ENCODE measurements at places on chromosomes 2 and 18.

DNA sequence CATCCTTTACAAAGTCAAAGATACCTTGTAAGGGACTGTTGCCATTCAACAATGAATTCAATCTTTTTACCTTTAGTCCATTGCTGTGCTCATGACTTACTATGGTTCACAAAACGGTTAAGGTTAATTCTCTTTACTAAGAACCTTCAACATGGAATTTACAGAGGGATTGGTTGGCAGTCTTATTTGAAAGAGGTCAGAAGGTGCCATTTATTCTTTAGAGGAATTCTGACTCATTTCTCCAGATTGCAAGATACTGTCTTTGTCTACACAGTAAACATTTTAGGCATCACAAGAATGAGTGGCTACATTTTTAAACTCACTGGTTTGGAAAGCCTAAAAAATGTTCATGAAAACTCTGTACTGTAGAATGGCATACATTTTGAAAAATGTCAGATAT, 17.4 kb downstream of the KCNH7 start:
- DNase-seq: no peak

- peak; percentile 4 for DNase-seq
Observed at GRCh38 chr2:61549546-61549945, 11.4 kb upstream of the XPO1 start.

GRCh38 chr2:233404222-233404621, 49.9 kb downstream of the DGKD start:
- no peak for DNase-seq

DNA sequence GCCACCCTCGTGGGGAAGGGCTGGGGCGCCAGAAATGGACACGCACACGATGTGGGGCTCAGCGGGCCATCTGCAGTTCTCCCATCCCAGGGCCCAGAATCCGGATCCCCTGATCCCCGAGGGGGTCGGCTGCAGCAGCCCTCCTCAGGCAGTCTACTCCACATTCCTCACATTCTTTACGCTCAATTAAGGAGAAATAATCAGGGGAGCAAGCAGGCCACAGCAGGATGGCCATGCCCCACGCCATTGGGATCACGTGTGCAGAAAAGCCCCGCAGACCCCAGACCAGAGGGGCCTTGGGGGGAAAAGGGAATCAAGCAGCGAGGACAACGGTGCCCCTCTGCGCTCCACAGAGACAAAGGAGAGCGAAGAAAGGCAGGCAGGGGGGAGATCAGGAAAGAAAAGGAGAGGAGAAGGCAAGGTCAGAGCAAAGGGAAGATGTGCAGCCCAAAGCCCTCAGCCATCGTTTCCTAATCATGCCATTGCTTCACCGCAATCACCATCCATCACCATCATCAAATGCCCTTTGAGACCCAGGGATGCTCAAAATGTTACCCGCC, 17.5 kb upstream of the PKDCC start:
- DNase-seq: peak; percentile 90

DNA sequence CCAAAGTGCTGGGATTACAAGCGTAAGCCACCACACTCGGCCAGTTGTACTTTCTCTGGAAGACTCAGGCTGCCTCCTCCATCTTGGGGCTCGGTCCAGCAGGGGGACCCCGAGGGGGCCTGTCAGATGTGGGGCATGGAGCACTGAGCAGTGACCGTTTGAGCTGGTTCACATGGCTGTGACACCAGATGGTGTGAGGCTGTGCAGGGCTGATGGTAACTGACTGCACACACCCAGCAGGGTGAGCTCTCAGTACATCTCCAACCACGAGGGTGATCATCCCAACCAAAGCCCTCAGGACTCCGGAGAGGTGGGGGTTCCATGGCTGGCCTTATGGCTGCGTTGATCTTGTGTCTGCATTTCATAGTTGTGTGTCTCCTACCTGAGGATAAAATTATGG, 63.4 kb downstream of the FAM168B start:
- DNase-seq: no peak

GRCh38 chr2:160394153-160394552, 99.5 kb downstream of the RBMS1 start:
- DNase-seq: no peak

DNA sequence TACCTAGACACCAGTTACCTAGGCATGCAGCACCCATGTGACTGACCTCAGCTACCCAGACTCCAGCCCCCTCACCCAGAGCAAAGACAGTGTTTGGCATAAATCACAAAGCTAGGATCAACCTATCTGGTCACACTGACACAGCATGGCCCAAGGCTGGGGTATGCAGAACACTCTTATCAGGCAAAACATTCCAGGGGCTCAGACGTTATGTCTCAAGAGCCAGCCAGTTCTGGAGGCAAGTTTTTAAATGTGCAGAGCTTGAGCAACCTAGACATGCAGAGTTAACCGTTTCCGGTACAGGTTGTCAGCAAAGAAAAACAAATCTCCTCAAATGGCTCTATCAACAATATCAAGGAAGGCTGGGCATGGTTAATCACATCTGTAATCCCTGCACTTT, 92.8 kb downstream of the AP1S3 start:
- DNase-seq: no peak

GRCh38 chr18:13500227-13500865, 226.0 kb downstream of the FAM210A start:
- DNase-seq: peak; percentile 64

- DNase-seq: no peak
Observed at GRCh38 chr2:237576974-237577373, 10.6 kb downstream of the PRLH start.

DNA sequence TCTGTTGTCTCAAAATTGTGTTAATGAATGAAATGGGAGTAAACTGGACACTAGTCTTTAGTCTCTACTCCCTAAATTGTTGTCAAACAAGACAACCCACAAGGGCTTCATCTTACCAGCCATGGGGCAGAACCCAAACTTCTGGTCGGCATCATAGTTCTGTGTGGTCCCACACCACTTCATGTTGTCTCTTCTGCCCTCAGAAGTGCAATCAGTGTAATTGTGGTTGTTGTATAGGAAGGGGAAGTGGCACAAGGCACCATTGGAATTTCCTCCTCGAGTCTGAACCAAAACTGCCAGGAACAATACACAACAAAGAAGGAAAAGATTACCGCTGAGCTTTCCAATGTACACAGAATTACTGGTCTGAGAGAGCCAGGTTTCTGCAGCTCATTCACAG, 12.6 kb downstream of the FN1 start:
- no peak for DNase-seq

- DNase-seq: no peak
Observed at GRCh38 chr2:235070063-235070706, 118.4 kb downstream of the SH3BP4 start.

GRCh38 chr18:4677006-4677405, 221.9 kb upstream of the DLGAP1 start:
- DNase-seq: no peak

- DNase-seq: peak; percentile 65
Observed at GRCh38 chr2:45263147-45263546, 253.9 kb upstream of the SIX2 start.

- no peak for DNase-seq
Observed at GRCh38 chr2:215775106-215775505, 238.2 kb downstream of the MREG start.

DNA sequence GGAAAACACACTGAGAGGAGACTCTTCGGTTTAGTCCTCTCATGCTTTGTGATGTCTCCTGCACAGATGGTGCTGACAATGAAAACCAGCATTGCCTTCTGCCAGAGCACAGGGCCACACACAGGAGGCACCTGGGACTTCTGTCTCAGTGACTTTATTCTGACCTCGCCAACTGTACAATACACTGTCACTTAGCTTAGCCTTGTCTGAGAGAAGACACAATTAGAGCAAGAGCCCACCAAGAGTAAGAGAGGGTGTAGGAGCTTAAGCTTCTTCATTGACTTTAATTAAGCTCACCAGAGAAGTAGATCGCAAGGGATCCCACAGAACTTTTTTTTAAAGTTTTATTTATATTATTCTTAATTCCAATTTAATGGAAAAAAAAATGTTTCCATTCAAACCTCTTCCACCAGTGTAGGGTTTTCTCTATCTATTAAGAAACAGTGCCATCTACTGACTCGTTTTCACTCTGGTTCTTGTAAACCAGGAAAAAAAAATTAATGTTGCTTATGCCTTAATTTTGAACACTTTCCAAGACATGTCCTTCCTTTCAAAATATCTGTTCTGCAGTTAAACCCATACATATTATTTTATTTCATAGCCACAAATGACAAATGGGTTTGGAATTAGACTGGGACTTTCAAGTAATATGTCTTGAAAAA, 42.4 kb upstream of the DDX18 start:
- DNase-seq: peak; percentile 70

DNA sequence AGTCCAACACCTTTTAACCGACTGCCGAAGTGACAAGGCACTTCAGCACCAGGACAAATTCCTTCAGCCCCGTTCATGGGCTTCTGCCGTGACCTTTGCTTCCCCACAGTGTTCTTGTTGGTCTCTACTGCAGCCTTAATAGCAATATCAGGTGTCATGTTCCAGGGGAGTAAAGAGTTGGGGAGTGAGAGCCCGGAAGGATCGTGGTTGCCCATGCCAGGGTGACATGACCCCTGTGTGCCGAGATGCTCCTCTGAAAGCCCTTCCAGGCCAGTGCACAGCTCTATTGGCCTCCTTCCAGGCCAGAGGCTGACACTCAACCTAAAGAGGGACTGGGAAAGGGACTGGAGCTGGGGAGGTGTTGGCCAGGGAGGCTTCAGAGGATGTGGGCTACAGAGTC, 279.2 kb downstream of the CYRIA start:
- DNase-seq: peak; percentile 27

DNA sequence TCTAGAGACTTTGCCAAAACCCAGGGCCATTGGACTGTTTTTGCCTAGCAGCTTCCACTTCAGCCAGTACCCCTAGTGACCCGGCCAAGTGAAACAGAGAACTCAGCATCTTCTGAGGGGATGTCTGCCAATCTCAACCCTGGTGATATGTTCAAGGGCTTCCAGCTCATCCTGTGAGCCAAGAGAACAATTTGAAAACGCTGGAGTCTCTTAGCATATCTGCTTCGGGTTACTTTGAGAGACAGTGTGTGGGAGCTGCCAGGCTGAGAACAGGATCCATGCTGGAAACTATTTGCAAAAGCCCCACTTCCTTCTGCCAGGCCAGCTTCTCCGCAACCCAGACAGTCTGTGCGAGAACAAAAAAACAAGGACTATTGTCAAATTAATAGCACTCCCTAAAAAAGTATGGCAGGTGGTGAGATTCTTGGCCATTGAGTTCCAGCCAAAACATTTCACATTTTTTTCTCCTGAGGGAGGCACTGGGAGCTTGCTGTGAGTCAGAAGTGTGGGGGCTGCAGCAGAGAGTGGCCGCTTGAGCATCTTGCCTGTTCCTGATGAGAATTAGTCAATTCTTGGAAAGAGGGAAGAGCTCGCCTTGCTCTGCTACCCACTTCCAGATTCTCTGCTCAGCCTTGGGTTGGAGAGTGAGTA, 395.6 kb upstream of the TRIB2 start:
- DNase-seq: no peak

DNA sequence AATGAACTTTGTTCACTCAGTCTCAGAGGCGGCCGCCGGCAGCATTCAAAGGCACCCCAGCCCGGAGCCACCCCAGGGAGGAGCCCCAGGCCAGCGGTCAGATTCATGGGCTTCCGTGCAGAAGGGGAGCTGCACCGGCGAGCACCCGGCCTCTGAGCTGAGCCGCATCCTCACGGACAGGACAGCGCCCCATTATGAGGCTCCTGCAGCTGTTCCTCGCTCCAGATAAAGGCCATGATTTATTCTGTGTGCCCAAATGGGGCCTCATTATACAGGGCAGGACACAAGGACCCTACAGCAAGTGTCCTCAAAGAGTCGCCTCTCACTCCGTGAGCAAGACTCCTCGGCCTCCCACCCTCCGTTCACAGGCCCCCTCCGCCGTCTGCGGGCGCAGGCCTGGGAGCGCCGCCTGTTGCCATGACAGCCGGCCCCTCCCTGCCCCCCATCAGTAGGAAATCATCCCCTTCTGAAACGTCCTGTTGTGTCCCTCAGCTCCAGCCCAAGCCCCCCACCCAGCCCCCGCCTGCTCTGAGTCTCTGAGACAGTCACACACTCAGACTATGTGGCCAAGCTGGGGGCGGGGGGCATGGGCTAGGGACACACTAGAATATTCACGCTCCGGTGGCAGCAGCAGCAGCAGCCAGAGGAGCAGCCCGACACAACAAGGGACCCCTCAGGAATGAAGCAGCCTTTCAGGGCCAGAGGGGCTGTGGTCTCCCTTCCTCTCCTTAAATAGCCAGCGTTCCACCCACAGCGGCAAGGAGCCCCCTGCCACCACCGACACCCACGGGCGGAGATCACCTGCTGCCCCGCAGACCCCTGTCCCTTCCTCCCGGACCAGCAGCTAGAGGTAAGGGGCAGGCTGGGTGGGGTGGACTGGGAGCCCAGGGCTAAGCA, at the start of gene GPR17:
Gene GPR17 (plus strand): TSS at position 759 of the 897 bp plus-strand sequence. CDS start 4,583 bp downstream, outside the sequence.
- DNase-seq: peak; percentile 66

GRCh38 chr18:61589724-61590065, 256.5 kb downstream of the CDH20 start:
- DNase-seq: no peak

- no peak for DNase-seq
Observed at GRCh38 chr2:239193925-239194677, 206.7 kb downstream of the HDAC4 start.

DNA sequence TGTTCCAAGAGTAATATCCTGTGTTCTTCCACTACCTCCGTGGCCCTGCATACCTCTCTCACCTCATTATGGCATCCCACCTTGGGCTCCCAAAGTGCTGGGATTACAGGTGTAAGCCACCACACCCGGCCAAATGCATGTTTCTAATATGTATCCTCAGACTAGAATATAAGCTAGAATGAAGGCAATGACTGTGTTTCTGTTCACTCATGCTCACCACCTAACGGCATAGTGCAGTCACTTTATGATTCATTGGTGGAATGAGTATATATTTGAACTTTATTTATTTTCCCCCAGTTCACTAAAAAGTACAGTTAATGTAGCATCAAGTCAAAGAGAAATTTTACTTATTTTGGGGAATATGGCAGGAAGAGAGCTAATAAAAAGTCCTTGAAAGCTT, 11.3 kb downstream of the PIGN start:
- no peak for DNase-seq

DNA sequence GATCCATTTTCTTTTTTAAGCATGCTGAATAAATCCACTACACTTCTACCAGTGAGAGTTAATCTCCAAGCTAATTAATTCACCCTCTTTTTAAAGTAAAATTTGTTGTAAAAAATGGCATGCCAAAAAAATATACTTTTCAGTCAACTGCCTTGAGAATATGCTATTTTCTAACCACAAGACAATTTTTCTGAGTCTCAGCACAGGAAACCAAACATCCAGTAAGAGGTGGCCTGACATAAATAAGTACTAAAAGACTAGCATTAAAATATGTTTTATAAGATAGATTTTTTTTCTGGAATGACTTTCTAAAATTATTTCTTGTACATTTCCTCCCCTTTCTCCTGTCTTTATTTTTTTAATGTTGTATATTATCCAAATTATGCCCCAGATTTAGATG, 2.9 kb downstream of the FBXO36 start:
- DNase-seq: no peak

DNA sequence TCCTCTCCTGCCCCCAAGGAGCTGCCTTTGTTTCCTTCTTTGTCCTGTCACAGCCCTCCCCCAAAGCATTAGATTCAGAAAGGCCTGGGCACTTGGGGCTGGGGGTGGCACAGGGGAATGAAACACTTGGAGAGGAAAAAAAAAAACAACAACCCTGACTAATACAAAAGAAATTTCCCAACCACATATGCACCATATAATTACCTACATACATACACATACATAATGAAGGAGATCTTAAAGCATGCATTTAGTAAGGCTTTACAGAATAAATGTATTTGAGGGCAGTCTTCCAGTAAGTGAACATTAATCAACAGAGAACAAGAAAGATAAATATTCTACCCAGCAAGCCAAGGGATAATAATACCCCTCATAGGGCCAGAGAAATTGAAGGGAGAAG, 70.0 kb upstream of the PPP1CB start:
- DNase-seq: no peak

- DNase-seq: no peak
Observed at GRCh38 chr2:73947412-73948018, 20.8 kb downstream of the DGUOK start.
